Frontal cortex (tissue), 4 donors: ENCODE measurements at places on chromosomes 2 and 18.
A peak's percentile ranks its signal among the peaks of the same experiment; 100 is the strongest.

GRCh38 chr2:207161247-207162123 is 4.3 kb downstream of the KLF7 start:
- no peak for DNase-seq

DNA sequence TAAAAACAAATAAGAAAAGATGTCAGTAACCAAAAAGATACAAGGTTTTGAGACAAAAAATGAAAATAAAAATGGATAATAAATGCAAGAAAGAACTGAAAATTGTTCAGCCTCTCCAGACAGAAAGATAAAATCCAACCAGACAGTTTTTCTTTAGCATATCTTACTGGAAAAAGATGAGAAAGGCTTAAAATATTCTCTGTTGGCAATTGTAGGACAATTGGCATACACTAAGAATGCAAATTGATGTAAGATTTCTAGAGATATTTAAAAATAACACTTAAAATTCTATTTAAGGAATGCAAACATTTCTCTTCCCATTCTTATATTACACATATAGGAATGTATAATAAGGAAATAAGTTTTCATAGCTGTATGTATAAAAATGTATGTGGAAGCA is 590.6 kb downstream of the DSC3 start:
- no peak for DNase-seq

- no peak for DNase-seq
Observed at GRCh38 chr18:34084635-34085034, 140.1 kb downstream of the NOL4 start.

- DNase-seq: no peak
Observed at GRCh38 chr2:136164280-136164776, 46.4 kb upstream of the CXCR4 start.

DNA sequence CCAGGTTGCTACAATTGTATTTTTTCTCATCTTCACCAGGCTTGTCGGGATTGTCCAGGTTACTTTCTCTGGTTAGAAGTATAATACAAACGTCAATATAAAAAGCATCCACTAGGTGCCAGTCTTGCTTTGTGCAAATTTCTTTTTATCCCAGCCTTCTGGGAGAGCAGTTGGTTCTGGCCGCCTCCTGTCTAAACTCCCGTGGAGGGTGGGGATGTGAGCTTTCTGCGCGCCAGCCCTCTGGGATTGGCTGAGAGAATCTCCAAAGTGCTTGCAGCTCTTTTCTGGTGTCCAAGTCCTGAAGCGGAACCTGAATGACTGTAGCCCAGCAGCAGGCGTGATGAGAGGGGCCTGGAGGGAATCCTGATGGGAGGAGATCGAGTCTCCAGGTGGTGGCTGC is 22.4 kb upstream of the TOGARAM2 start:
- peak; percentile 69 for DNase-seq
